Effector memory CD4-positive, alpha-beta T cell (primary cell): ENCODE measurements at places on chromosomes 12 and 14.

- no peak for DNase-seq
Observed at GRCh38 chr14:26856876-26857518, 259.2 kb upstream of the NOVA1 start.

GRCh38 chr12:1504895-1505311 lies 89.5 kb downstream of the FBXL14 start:
- no peak for DNase-seq

DNA sequence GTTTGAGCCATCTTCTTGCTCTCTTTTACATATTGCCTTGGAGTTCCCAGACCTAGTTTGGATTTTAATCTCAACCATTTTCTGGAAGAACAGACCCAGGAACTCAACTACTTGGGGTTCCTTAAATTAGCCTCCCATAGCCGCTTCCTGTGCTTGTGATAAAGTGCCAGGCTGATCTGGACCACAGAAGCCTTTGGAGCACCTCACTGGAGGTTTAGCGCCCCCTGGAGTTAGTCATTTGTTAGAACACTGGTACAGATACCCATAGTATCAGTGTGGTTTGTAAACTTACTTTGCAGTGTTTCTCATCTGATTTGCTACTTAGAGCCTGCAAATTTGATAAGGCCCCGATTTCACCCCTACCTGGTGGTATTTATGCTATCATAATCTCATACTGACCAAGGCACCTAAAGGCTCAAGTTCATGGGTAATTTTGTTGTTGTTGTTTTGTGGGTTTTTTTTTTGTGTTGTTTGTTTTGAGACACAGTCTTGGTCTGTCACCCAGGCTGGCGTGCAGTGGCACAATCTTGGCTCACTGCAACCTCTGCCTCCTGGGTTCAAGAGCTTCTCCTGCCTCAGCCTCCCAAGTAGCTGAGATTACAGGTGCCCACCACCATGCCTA lies 3.7 kb downstream of the UNC119B start:
- DNase-seq: peak; percentile 51

DNA sequence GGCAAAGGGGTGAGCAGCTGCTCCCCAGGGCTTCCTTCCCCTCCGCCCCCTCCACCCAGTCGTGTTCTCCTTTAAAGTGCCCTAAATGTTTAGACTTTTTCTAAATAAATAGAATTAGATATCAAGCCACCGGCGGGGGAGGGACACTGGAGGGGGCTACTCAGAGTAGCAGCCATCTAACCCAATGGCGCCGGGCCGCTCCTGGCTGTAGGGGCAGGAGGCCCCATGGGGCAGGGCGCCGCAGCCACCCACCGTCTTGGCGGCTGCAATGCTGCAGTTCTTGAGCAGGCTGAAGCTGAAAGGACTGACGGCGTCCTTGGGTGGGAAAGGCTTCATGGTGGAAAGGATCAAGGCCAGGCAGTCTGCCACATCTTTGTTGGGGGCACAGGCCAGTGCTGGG lies 13.1 kb downstream of the SLC39A5 start:
- no peak for DNase-seq

GRCh38 chr12:64522316-64522715 lies 70.4 kb downstream of the TBK1 start:
- no peak for DNase-seq

DNA sequence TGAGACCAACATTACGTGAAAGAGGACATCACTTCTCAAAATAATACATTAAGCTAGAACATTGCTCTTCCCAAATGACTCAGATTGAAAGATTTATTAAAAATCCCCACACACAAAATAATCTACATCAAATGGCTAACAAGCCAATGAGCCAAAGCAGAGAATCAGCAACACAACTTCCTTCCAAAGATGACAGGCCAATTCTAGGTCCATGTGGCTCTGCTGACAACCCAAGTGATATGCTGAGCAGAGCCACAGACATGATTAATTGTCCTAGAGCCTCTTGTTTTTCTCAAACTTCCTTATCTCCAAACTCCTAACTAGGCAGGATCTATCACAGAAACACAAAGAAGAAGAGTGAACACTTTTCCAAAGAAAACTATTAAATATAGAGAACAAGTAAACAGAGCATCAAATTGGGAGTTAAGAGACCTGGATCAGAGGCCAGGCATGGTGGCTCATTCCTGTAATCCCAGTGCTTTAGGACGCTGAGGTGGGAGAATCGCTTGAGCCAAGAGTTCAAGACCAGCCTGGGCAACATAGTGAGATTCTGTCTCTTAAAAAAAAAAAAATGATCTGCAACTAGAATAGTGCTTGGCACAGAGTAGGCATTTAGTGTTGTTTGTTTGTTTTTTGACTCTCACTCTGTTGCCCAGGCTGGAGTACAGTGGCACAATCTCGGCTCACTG lies 38.5 kb downstream of the SENP1 start:
- no peak for DNase-seq

DNA sequence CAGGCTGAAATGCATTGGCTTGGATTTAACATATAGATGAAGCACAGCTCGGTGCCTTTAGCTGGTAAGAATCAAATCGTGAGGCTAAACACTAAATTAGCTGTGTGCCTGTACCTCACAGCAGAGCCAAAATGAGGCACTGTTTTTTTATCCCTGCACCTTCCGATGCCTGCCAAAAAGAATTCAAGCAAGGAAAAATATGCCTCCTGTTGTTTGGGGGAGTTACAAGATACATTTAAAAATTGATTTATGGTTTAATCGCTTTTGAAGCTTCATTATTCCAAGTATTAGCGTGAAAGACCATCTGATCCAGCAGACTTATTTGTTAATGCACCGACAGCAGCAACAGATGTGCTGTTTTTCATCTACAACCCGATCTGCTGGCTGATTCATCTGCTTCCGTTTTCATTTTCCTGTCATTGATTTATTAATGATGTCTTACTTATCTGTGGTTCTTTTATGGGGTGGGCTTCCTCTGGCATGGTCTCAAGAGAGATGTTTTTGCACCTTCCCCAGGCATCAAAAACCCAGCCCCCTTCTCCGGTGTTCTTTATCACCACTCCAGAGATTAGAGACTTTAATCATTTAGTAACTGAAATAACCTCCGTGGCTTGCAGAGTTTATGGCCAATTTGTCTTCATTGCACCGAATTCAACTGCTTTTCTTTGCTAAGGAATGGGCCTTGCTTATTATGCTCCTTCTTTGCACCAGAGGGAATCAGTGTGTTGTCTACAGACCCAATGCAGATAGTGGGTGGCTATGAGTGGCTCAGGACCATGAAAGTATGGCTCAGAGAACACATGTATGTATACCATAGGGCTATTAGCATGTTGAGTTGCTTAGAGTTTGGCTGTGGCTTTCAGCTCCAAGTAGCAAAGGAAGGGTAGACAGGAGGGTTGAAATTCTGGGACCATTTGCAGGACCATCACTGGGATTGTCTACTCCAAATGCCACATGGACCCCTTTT lies 166.8 kb upstream of the TMEM260 start:
- no peak for DNase-seq

GRCh38 chr14:94412671-94413638 lies 24.6 kb upstream of the SERPINA1 start:
- DNase-seq: no peak

DNA sequence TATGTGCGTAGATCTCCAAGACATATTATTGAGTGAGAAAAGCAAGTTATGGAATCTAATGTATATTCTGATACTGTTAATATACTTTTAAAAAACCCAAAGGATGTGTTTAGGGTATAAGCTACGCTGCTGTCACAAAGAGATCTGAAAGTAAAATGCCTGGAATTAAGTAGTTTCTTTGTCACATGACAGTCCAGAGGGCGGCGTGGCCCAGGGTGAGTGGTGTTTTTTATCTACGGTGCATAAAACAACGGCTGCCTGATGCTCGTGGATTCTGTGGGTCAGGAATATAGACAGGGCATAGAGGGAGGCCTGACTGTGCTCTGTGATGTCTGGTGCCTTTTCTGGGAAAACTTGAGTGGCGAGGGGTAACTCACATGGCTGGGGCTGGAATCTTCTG lies 21.3 kb downstream of the TMEM120B start:
- DNase-seq: no peak

DNA sequence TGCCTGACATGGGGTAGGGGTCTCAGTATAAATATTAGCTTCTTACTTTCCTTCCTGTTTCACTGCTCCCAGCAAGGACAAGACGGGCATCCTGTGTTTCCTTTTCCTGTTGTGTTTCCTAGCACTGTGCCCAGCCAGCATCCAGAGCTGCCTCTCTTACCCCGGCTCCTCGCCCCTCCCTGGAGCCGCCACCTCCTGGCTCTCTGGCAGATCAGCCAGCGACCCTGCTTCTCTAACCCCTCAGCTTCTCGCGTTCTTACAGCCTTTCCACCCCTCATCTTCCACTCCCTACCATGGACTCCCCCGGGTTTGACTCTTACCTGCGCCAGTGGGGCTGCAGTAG lies 17.8 kb downstream of the HDAC7 start:
- DNase-seq: no peak

GRCh38 chr14:101726954-101727302 lies 34.6 kb upstream of the PPP2R5C start:
- no peak for DNase-seq

- DNase-seq: no peak
Observed at GRCh38 chr14:23127861-23128260, 8.8 kb upstream of the CEBPE start.

DNA sequence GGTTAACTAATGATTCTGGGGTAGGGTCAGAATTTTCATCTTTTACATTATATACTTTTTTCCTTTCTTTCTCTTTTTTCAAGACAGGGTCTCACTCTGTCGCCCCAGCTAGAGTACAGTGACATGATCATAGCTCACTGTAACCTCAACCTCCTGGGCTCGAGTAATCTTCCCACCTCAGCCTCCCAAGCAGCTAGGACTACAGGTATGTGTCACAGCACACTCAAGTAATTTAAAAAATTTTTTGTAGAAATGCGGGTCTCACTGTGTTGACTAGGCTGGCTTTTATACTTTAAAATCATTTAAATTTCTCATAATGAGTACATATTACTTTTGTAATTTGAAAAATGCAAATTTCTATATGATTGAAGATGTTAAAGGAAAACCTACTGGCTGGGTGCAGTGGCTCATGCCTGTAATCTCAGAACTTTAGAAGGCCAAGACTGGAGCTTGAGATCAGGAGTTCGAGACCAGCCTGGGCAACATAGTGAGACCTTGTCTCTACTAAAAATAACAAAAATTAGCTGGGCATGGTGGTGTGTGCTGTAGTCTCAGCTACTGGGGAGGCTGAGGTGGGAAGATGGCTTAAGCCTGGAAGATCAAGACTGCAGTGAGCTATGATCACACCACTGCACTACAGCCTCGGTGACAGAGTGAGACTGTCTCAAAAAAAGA lies 25.7 kb downstream of the R3HDM2 start:
- no peak for DNase-seq
